Liver (tissue), 10 donors: ENCODE measurements at places on chromosomes 5 and 9. TPM values are rescaled to one million over a fixed set of nuclear protein-coding genes. Genes with fewer than 3 reads are reported as not detected.

- H3K27ac ChIP-seq: no peak overlapping the region
- peak; percentile 96 for DNase-seq
- H3K4me3 ChIP-seq: no peak overlapping the region
- H3K4me1 ChIP-seq: no peaks in the 10 kb centered on the region
- no peaks in the 10 kb centered on the region for H3K36me3 ChIP-seq
Observed at GRCh38 chr9:33721674-33722358, 73.5 kb upstream of the PRSS3 start.

DNA sequence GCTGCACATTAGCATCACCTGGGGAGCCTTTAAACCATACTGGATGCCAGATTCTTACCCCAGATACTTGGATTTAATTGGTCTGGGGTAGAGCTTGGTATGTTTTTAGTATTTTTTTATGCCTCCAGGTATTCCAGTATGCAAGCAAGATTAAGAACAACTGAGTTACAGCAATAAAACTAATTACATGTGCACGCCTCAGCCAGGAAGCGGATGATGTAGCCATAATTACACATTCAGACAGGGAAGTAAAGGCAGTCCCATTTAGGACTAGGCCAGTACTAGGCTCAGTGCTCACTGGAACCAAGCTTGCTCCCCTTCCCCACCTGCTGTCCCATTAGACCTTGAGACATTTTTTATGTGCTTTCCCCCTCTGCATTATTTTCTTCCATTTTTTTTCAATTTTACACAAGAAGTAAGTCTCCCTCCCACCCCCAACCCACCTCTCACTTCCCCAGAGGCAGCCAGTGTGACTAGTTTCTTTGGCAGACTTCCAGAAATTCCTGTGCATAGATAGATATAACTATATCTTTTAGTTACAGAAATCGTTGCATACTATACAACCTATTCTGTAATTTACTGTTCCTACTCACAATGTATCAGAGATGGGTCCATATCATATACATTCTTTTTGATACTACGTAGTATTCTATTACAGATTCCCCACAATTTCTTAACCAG, 7.1 kb upstream of the GNAQ start:
- peaks cover 3% of the 10 kb centered on the region for H3K4me1 ChIP-seq
- no peak overlapping the region for H3K27ac ChIP-seq

GRCh38 chr5:107858324-107858723, 187.6 kb upstream of the EFNA5 start:
- H3K4me1 ChIP-seq: no peaks in the 10 kb centered on the region
- DNase-seq: no peak
- H3K4me3 ChIP-seq: no peak overlapping the region
- H3K36me3 ChIP-seq: no peaks in the 10 kb centered on the region
- H3K27me3 ChIP-seq: no peaks in the 10 kb centered on the region
- H3K27ac ChIP-seq: no peak overlapping the region

DNA sequence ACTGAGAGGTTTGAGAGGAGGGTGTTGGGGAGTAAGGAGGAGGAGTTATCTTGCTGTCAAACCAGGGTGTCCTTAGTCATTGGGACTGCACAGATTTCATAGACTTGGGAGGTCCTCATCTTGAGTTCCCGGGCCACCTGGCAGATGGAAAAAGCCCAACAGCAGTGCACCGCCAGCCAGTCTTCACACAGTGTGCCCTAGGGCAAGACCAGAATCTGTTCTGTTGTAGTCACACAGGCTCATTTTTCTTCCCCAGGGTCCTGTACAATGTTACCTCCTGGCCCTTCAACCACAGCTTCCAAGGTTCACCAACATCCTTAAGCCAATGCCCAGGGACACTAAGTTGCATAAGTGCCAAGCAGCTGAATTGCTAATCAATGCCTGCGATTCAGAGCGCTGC, 21.0 kb downstream of the PLAC8L1 start:
- DNase-seq: no peak
- H3K4me1 ChIP-seq: no peaks in the 10 kb centered on the region
- no peak overlapping the region for H3K4me3 ChIP-seq
- no peaks in the 10 kb centered on the region for H3K27me3 ChIP-seq
- H3K27ac ChIP-seq: no peak overlapping the region
- H3K36me3 ChIP-seq: no peaks in the 10 kb centered on the region

GRCh38 chr5:119996128-119996527, 366.8 kb downstream of the FAM170A start:
- H3K36me3 ChIP-seq: no peaks in the 10 kb centered on the region
- H3K4me3 ChIP-seq: no peak overlapping the region
- no peak for DNase-seq
- H3K27me3 ChIP-seq: no peaks in the 10 kb centered on the region
- no peaks in the 10 kb centered on the region for H3K4me1 ChIP-seq

- no peak for DNase-seq
- H3K27me3 ChIP-seq: no peaks in the 10 kb centered on the region
- no peak overlapping the region for H3K27ac ChIP-seq
- no peak overlapping the region for H3K4me3 ChIP-seq
- no peaks in the 10 kb centered on the region for H3K36me3 ChIP-seq
Observed at GRCh38 chr5:179258922-179259730, 86.1 kb downstream of the ADAMTS2 start.

- H3K27me3 ChIP-seq: no peaks in the 10 kb centered on the region
- no peaks in the 10 kb centered on the region for H3K4me1 ChIP-seq
- H3K27ac ChIP-seq: no peak overlapping the region
- H3K4me3 ChIP-seq: no peak overlapping the region
Observed at GRCh38 chr5:130102375-130102774, 198.1 kb downstream of the CHSY3 start.

- no peak overlapping the region for H3K4me3 ChIP-seq
- DNase-seq: no peak
- no peaks in the 10 kb centered on the region for H3K27me3 ChIP-seq
- no peak overlapping the region for H3K27ac ChIP-seq
- no peaks in the 10 kb centered on the region for H3K36me3 ChIP-seq
Observed at GRCh38 chr9:127771570-127772189, 6.8 kb downstream of the SH2D3C start.

- H3K27me3 ChIP-seq: no peaks in the 10 kb centered on the region
- H3K4me3 ChIP-seq: no peak overlapping the region
- no peak overlapping the region for H3K27ac ChIP-seq
- peaks cover 2% of the 10 kb centered on the region for H3K36me3 ChIP-seq
- no peak for DNase-seq
- no peaks in the 10 kb centered on the region for H3K4me1 ChIP-seq
Observed at GRCh38 chr9:110135846-110136245, 72.1 kb downstream of the C9orf152 start.

GRCh38 chr5:149071756-149072155, 8.9 kb upstream of the SH3TC2 start:
- no peaks in the 10 kb centered on the region for H3K27me3 ChIP-seq
- H3K27ac ChIP-seq: no peak overlapping the region
- H3K4me3 ChIP-seq: no peak overlapping the region
- no peak for DNase-seq
- H3K4me1 ChIP-seq: no peaks in the 10 kb centered on the region

DNA sequence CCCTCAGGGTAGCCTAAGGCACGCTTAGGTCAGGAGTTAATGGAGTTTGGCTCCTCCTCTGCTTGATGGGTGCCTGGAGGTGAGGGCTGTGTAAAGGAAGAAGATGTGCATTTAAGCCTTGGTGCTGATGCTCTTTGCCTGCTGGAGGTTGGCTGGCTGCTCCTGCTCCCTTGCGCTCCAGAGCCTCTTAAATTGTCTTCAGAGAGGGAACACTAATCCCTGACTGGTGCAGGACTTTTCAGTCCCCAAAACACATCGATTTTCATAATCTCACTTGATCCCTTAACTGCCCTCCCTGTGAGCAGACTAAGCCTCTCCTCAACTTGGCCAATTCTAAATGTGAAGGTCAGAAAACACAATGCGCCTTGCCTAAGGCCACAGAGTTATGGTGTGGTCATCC, 16.2 kb upstream of the TCOF1 start:
- H3K4me3 ChIP-seq: no peak overlapping the region
- H3K27ac ChIP-seq: no peak overlapping the region
- no peaks in the 10 kb centered on the region for H3K27me3 ChIP-seq
- H3K4me1 ChIP-seq: no peaks in the 10 kb centered on the region

DNA sequence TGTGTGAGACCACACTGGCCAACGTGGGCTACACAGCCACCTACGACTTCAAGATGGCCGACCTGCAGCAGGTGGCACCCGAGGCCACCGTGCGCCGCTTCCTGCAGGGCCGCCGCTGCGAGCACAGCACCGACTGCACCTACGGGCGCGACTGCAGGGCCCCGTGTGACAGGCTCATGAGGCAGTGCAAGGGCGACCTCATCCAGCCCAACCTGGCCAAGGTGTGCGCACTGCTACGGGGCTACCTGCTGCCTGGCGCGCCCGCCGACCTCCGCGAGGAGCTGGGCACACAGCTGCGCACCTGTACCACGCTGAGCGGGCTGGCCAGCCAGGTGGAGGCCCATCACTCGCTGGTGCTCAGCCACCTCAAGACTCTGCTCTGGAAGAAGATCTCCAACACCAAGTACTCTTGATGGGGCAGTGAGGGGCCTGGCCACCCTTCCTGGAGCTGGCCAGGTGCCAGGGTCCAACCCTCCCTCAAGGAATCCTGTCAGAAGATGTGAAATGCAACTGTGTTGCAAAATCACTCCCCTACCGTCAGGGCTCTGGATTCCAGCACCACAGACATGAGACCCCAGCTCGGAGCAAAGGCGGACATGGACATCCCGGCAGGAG, 11.1 kb downstream of the DIPK1B start:
- peaks cover 41% of the 10 kb centered on the region for H3K4me1 ChIP-seq
- no peak overlapping the region for H3K4me3 ChIP-seq
- H3K36me3 ChIP-seq: peaks cover 15% of the 10 kb centered on the region
- DNase-seq: no peak
- no peak overlapping the region for H3K27ac ChIP-seq

DNA sequence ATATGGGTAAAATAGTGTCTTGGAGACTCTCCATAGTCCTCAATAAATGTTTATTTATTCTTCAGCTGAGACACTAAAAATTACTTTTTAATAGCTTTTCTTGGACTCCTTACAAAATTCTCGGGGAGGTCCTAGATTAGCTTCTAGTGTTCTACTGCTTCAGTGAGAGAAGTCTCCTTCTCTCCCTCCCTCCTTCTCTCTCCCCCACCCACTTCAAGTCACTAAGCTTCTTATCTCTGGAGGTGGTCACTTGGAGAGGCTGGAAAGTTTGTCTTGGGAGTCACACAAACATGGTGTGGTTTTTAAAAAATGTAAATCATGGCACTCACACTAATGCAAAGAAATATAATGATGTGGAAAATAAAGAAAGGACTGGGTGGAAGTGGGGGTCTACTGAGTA, 64.1 kb downstream of the SEMA6A start:
- no peaks in the 10 kb centered on the region for H3K36me3 ChIP-seq
- H3K27me3 ChIP-seq: no peaks in the 10 kb centered on the region
- H3K27ac ChIP-seq: no peak overlapping the region
- no peak for DNase-seq
- no peak overlapping the region for H3K4me3 ChIP-seq
- no peaks in the 10 kb centered on the region for H3K4me1 ChIP-seq

Gene PCDHAC2
- 1.8 TPM for total RNA-seq

Gene NFIB
- total RNA-seq: 23.2 TPM

Gene LTC4S
- 1.3 TPM for total RNA-seq

Gene CYLC2
- total RNA-seq: not detected

Gene C5orf52
- not detected for total RNA-seq

Gene TMEFF1
- not detected for total RNA-seq

Gene PDZD2
- total RNA-seq: 0.67 TPM

Gene SPINK1
- 0.33 TPM for total RNA-seq

Gene QRFP
- total RNA-seq: 0.05 TPM

Gene TPM2
- total RNA-seq: 23.7 TPM

Gene IFNA13
- not detected for total RNA-seq

Gene SLIT3
- total RNA-seq: 1.3 TPM
